A549 (cell line): ENCODE measurements at places on chromosomes 6 and 20.
A peak's percentile ranks its signal among the peaks of the same experiment; 100 is the strongest.

GRCh38 chr20:58073945-58074856, 154.3 kb downstream of the ANKRD60 start:
- no peak for DNase-seq

- DNase-seq = no peak
These were observed 13.3 kb upstream of the AKAP7 start for GRCh38 chr6:131122007-131122406.

DNA sequence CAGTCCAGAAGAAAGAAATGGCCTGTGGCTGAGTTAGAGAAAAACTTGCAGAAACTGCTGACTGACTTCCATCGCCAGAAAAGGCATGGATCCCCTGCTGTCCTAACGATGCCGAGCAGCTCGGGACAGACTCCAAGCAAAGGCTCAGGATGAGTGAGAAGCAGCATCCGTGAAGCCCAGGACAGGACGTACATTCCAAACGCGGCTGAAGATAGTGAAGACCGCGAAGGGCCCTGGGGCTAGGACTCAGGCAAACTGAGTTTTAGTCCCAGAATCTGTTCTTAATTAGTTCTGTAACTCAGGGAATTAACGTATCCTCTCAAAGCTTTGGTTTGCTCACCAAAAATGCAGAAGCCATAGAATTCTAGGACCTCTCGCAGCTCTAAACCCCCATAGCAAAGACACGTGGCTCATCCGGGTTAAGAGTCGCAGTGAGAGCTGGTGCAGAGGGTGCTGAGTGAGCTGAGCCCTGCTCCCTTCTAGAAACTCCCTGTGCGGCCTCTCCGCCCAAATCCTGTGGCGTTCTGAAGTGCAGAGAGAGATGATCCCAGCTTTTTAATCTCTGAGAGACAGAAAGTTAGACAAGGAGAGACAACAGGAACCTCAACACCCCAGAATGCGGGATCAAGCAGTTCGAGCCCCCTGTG, 132.9 kb upstream of the THBS2 start:
- no peak for DNase-seq

- DNase-seq = no peak
These were observed 91.1 kb downstream of the ZDHHC14 start for GRCh38 chr6:157471895-157472686.

GRCh38 chr20:38207621-38208020, 42.6 kb upstream of the TGM2 start:
- no peak for DNase-seq

DNA sequence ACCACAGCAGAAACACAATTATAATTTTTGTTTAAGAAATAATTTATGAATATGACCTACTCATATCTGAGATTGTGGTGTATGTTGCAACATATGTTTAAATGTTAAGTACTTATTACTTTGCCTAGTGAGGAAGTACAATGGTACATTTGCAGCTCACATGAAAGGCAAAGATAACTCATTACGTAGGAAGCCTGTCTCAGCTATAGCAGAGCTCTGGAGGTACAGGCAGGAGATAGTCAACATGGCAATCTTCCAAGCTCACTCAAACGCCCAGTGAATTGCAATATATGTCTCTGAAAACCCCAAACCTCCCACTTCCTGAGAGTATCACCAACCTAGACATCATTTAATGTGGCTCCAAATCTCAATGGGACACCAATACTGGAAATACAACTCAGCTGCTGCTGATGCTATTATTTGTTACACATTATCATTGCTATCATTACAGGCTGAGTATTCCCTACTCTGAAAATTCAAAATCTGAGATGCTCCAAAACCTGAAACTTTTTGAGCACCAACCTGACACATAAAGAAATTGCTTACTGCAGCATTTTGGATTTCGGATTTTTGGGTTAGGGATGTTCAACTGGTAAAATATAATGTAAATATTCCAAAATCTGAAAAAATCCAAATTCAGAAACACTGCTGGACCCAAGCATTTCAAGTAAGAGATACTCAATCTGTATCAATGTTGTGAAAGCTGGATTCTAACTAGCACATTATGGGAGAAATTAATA, 25.1 kb upstream of the GSTA4 start:
- no peak for DNase-seq

- DNase-seq = no peak
These were observed 87.5 kb downstream of the HDGFL1 start for GRCh38 chr6:22656706-22657351.

DNA sequence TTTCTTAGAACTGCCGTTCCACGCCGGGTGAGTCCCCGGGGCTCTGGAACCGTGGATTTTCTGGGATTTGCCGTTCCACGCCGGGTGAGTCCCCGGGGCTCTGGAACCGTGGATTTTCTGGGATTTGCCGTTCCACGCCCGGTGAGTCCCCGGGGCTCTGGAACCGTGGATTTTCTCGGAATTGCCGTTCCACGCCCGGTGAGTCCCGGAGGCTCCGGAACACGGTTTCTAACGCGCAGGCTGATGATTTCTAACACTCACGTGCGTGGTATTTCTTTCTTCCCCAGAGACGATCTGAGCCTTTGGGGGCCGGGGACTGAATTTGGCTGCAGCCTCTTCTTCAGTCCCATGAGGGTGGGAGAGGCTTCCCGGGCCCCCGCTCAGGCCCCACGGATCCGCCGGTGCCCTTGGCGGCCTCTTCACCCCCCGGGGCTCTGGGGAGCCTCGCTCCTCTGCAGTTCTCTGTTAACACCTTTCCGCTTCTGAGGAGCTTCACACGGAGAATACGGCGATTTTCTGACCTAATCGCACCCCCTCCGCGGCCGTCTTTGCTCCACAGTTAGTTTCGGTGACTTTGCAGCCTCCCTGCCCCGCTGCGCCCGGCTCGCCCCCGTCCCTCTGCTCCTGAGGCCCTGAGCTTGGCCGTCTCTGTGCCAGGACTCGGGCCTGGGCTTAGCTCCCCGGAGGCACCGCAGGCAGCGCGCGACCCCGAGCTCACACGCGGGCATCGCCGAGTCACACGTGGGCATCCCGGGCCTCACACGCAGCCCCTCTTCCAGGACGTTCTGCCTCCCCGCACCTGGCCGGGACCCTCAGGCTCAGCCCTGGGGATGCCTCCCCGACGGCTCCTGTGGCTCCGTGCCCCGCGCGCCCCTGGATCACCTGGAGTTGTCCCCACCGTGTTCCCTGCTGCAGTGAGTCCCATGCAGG, 7.2 kb upstream of the KIF25 start:
- DNase-seq = no peak

GRCh38 chr6:114100215-114100994, 129.5 kb upstream of the HDAC2 start:
- no peak for DNase-seq

- DNase-seq = peak; percentile 96
These were observed 2695.0 kb upstream of the DEFB115 start for GRCh38 chr20:28562510-28562898.

GRCh38 chr6:105184921-105185320, 5.1 kb upstream of the POPDC3 start:
- DNase-seq = no peak

- peak; percentile 15 for DNase-seq
These were observed 136.4 kb upstream of the PLCB4 start for GRCh38 chr20:8932192-8933165.

DNA sequence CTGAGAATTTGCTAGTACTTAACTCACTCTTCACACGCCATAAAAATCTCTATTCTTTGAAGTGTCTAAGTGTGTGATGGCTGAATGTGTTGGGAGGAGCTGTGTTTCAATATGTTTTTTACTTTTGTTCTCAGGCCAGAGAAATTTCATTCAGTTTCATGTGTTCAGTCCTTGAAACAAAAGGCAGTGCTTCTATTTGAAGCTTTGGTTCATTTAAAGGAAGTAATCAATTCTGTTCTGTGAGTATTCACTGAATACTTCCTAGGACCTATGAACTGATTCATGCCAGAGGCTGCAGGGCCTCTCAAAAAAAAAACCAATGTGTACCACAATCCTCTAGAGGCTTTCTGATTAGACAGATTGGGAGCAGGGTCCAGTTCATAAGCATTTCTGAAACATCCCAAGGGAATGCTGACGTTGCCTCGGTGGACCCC, 12.4 kb upstream of the F13A1 start:
- no peak for DNase-seq

DNA sequence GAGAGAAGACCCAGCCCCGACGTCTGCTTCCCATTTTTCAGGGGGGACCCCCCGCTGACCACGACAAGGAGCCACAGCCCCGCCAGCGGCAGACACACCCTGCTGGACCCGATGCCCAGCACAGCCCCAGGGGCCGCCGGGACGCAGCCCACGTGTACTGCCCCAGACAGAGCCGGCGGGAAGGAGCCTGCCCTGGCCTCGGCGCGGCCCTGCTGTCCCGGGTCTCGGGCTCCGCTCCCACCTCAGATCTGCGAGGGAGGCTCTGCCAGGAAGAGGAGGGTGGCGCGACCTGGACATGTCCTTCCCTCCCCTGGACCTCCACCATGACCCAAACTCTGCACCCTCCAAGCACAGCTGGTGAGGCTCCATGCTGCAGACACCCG, 54.7 kb downstream of the KCNQ2 start:
- DNase-seq = no peak

- no peak for DNase-seq
These were observed 74.6 kb upstream of the NNAT start for GRCh38 chr20:37446286-37447032.
